ENCODE measurements at places on chromosomes 5 and 9. TPM values are rescaled to one million over a fixed set of nuclear protein-coding genes. Genes with fewer than 3 reads are reported as not detected.

DNA sequence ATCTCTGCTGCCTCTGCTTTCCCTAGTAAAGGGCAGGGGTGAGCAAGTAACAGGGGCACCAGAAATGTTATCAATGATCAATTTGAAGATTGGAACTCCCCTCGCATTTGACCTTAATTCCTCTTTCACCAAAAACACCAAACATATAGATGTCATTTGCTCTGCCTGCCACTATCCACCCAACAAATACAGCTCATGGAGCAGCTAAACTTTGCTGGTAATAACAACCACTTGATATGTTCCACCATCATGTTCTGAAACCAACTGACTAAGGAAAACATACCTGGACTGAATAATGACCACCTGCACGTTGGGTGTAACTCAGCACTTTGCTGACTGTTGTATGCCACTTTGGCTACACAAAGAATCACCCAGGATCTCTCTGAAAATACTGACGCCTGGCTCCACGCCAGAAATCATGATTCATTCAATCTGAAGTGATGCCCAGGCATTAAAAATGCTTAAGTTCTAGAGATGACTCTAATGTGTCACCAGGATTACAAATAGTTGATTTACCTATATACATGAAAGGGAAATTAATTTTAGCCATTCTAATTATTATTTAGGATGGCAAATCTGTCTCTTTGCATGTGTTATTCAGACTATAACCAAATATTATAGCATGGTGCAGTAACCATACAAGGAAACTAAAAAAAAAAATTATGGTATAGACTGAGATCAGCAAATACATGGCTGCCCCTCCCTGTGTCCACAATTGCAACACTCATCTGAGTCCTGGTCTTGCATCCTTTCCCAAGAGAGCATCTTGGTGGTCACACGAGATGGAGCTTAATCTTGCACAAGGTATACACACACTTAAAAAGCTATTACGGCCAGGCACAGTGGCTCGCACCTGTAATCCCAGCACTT, 43.1 kb upstream of the TTC39B start:
- DNase-seq: no peak

DNA sequence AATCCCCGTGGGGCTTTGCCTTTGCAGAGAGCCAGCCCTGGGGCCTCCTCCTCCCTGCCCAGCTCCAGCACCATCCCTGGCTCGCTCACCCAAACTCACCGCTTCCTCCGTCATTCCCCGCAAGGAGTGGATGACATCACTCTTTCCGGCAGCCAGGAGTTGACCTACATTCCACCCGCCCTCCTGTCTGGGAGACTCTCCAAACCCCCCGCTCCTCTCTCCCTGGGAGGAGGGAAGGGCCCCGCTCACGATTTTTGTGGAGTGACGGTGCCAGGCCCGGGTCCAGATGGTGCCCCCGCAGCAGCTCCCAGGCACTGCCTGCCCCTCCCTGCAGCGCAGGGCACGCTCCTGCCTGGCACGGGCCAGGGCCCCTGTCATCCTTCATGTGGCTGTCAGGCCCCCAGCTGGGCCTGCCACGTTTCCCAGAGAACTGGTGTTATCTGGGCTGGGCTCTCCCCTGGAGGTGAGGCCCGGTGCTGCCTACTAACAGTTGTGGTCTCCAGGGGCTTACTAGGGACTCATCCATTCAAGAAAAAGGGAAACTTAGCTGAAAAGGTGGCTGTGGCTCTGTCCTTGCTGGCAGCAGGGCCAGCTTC, 52.3 kb downstream of the NTNG2 start:
- DNase-seq: no peak

DNA sequence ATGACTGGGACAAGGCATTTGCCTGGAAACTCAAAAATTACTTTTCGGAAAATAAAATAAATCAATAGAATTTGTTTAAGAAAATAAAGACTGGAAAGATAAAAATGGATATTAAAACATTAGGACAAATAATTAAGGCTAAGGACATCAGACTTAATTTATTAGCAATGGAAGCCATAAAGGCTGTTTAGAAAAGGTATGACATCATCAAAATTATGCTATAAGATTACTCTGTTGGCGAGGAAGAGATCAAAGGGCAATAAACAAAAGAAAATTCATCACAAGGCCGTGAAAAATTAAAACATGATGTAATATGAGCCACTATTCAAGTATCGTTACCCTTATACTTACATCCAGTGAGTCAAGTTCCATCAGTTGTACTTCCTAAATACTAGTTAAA, 2.7 kb upstream of the CDH12 start:
- no peak for DNase-seq

GRCh38 chr5:106648401-106648800, 1022.3 kb downstream of the EFNA5 start:
- DNase-seq: no peak

DNA sequence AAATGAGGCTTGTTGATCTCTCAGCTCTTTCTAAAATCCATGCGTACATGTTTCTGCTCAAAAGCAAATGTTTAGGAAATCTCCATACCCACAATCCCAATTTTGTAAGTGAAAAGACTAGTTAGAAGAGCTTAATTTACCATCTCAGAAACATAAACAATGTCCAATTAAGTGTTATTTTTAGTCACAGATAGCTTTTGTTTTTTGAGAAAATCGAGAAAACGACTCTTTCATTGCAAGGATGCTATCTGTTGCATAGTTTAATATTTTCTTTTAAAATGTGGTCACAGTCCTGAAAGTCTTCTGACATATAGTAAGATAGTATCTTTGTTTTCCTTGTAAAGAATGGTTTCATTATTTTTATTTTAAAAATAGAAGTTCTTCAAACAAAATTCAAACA, 338.0 kb upstream of the DAB2 start:
- DNase-seq: no peak

GRCh38 chr5:177319913-177320588, 8.4 kb upstream of the MXD3 start:
- no peak for DNase-seq

DNA sequence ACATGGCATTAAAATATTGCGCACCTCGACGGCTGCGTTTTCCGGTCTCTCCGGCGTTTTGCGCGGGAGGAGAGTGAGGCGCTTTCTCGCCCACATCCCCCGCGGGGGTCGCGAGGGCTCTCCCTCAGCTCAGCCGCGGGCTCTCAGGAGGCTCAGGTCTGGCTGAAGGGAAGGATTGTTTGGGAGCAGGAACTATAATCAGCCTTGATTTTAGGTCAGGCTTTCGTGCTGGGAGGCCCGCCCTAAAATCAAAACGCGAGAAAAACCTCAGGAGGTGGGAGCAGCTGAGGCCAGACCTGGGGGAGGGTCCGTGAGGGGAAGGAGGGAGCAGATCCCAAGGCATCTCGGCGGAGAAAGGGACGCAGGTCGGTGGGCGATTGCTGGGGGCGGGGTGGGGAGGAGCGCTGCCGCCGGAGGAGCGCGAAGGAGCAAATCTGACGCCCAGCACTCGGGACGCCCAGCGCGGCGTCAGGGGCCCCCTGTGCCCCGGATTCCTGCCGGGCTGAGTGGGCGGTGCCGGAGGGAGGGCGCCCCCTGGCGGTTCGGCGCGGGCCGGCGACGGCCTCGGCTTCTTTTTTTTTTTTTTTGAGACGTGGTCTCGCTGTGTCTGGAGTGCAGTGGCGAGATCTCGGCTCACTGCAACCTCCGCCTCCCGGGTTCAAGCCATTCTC, 18.7 kb upstream of the RNF130 start:
- DNase-seq: peak; percentile 94

GRCh38 chr9:4842734-4843133, 50.0 kb downstream of the RCL1 start:
- DNase-seq: no peak

GRCh38 chr5:145521066-145521465, 314.1 kb downstream of the PRELID2 start:
- DNase-seq: no peak

DNA sequence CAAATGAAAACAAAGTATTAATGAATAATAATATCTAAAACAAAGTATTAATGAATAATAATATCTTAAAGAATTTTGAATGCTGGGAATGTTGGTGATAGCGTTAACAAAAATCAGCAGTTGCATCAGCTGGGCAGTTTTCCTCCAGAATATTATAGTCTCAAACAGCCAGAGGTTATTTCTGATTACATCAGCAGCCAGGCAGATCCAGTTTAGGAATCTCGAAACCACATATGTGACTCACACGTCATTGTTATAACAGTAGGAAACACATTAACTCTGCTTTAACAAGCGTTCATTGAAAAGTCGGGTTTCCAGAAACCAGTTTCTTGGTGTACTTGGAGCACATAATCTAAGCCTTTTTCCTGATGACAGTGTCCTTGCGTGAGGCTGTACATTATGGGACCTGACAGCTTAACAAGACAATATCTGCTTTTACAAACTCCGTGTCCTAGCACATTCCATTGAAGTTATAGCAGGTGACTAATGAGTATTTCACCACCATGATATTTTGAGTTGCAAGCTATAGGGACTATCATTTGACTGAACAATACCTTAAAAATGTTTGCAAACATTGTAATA, 559.5 kb upstream of the KLF4 start:
- no peak for DNase-seq

DNA sequence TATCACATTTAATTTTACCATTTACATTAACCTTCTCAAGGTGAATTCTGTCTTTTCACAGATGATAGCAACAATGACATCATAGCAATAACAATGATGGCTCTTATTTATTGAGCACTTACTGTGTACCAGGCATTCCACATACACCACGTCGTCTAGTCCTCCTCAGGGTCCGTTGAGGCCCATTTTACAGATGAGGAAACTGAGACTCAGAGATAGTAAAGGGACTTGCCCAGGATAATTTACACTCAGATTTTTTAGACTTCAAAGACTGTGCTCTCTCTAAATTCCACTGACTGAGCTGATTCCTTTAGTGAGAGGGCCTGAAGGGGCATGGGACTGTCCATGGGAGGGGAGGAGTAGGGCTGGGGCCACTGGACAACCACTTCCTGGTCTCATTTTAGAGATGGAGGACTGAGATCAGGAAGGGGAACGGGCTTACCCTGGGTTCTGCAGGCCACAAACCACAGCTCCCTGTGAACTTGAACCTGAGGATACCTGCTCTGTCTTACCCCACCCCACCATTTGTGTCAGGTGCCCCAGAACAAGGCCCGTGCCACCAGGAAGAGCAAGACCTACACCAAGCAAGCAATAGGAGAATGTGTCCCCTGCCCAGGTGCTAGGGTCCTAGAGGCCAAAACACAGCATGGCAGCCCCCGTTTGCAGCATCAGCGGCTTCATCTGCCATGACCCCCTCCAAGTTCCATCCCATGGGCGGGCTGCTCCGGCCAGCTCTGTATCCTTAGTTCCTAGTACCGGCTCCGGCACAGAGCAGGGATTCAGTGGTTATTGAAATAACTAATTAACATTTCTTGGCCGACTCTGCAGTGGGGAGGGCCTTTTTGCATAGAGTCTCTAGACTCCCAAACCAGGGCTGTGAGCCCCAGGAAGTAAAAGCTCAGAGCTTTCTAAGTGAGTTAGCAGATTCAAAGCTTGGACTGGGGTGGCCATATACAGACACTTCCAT, 96.6 kb downstream of the RGS3 start:
- no peak for DNase-seq

GRCh38 chr5:50964746-50965653, 298.6 kb downstream of the PARP8 start:
- no peak for DNase-seq

DNA sequence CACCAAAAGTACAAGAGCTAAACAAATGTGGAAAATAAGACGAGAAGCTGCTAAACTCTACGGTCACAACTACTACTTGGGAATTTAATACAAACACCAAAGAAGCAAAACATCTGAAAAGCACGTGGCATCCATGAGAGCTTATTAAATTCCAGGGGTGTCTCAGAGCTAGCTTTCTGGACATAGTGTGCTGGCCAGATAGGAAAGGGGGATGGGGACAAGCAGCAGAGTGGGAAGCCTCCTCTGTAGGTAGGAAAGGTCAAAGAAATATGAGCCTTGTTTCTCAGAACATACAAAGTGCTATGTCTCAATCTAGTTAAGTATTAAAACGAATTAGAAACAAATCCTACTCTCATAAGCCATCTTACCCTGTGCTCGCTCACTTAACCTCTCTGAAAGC, 51.3 kb upstream of the GOLPH3 start:
- no peak for DNase-seq

GRCh38 chr5:72366324-72366976, 46.3 kb downstream of the PTCD2 start:
- DNase-seq: no peak

DNA sequence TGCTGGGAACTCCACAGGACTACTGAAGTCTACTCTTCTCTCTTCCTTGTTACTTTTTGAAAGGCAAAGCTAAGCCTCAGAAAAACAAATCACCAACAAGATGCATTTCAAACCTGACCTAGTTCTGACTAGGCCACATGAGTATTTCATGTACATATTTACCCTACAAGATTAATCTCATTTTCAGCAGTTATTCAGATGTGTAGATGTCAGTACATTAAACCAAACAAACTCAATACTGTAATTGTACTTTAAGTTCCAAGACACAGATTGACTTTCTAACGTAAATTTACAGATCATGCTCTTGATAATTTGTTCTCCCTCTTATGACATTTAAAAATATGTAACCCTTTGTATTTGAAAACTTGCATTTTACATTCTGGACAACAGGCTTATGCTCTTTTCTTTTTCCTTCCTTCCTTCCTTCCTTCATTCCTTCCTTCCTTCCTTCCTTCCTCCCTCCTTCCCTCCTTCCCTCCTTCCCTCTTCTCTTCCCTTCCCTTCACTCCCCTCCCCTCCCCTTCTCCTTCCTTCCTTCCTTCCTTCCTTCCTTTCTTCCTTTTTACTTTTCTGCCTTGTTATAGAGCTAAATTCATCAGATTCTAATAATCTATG, 1653.4 kb downstream of the EFNA5 start:
- no peak for DNase-seq

GRCh38 chr9:84744195-84744594, 74.7 kb downstream of the NTRK2 start:
- no peak for DNase-seq

- DNase-seq: no peak
Observed at GRCh38 chr9:86965636-86966395, 18.5 kb upstream of the GAS1 start.

DNA sequence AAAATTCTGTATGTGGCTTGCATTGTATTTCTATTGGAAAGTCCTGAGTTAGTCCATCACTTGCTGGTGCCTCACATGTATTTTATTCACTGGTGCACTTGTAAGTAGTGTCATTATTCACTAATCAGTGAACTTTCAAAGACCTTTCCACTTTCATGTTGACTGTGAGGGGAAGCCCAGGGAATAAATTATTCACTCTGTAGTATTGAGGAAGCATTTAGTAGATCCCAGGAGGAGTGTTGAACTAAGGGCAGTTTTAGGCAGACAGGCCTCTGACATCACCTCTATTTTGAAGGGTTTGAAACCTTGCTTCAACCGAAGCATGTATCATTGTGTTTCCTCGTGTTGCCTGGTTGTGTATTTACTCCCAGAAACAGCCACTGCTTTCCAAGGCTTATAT, 705.4 kb upstream of the RIOK2 start:
- no peak for DNase-seq

BRD8 gene
- total RNA-seq: 75.5 TPM

NEUROG1 gene
- not detected for total RNA-seq

MLANA gene
- total RNA-seq: not detected

GALNT12 gene
- 12.6 TPM for total RNA-seq

OR1Q1 gene
- 0.33 TPM for total RNA-seq

KCNV2 gene
- total RNA-seq: not detected

Data from activated naive CD8-positive, alpha-beta T cell treated with anti-CD3 and anti-CD28 coated beads, Interleukin-2, amount 10 ng/mL, durations not matched to agents 7 days and 5 days (primary cell).